ENCODE measurements at places on chromosomes 4 and X.

- DNase-seq, result no peak
Measured at GRCh38 chrX:154375156-154375504, 696 bp upstream of the FLNA start.

DNA sequence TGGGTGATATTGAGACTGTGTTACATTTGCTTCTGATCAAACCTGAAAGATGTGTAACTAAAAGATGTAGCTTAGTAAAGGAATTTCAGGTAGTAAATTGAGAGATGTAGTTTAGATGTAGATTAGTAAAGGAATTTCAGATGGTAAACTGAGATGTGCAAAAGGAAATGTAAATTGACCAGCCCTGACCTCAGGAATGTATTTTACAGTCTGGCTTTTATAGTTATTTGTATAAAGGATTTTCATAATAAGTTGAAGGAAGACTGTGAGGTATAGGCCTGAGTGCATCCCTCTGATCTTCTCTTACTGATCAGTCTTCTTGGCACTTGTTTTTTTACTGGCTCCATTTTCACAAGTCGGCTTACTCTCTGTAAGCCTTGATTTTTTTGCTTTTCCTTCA is 3.2 kb downstream of the KLHL2 start:
- no peak for DNase-seq

DNA sequence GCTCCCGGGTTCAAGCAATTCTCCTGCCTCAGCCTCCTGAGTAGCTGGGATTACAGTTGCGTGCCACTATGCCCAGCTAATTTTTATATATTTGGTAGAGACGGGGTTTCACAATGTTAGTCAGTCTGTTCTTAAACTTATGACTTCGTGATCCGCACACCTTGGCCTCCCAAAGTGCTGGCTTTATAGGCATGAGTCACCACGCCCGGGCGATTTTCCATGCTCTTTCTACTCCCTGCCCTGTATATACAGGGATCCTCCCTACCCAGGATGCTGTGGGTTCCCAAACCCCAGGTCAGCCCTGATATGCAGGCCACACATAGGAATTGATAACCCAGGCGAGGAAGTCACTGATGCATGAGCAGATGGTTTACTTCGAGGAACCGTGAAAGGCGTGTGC is 31.4 kb downstream of the SSX5 start:
- no peak for DNase-seq

DNA sequence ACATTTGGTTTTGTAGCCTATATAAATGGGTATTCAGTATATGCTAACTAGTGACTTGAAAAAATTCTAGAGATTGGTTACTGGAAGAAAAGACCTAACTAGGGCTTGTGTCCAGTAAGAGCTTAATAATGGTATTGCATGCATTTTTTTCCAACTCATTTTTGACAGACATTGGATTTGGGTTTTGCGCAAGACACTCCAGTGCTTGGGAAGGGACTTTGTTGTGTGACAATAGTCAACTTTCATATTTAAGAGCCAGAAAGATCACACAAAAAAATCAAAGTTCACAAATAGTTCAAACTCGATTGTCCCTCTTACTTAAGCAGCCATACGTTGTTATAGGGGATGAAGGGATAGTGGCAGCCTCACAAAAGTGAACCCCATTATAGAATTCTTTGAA is 1.2 kb upstream of the HSD17B11 start:
- no peak for DNase-seq

- DNase-seq, result peak; percentile 86
Measured at GRCh38 chr4:1177274-1178141, 5.1 kb upstream of the SPON2 start.

DNA sequence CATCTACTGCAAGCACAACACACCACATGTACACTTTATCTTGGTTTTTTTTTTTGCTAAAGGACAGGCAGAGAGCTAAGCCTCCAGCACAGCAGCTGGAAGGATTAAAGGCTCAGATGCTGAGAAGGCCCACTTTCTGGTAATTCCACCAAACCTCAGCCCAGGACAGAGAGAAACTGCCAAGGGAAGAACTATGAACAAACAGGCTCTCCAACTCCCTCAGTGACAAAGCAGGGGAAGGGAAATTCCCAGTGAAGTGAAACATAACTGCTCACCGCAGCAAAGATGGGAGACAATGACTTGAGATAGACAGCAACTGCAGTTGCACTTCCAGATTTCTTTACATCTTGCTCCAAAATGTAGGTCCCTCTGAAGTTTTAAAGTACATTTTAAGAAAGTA is 4.8 kb downstream of the PROM1 start:
- DNase-seq, result no peak

- no peak for DNase-seq
Measured at GRCh38 chrX:132622130-132622529, 133.3 kb upstream of the MBNL3 start.

- DNase-seq, result peak; percentile 39
Measured at GRCh38 chr4:3324093-3324815, 31.4 kb downstream of the RGS12 start.

DNA sequence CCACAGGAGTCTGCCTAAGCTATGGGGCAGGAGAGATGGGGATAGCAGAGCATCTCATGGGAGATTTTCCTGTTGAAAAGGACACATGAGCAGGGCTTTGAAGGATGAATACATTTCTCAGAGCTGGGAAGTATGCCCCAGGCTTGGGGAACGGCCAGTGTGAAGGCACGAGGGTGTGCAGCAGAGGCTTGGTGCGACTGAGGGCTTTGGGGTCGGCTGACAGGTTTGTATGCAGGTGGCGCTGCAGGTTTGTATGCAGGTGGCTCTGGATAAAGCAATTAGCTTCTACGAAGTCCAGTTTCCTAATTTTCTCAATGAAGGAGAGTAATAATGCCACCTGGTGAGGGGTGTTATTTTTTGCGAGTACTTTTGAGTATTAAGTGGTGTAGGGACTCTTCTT is 6.8 kb upstream of the KIAA0232 start:
- no peak for DNase-seq

DNA sequence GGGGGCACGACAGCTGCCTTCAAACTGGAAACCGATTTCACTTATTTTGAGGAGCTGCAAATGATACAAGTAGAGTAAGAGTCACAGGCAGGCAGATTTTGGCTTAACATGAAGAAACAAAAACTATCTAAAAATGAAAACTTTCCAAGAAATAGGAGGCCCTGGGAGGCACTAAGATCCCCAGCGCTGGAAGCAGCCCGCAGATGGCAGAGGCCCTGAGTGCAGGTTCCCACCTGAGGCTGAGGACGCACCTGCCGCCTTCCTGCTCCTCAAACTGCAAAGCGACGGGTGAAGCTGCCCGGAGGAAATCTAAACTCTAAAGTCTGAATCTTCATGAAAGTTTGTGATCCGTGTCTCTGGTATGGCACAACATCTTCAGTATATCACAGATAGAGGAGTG is 138.7 kb downstream of the AFAP1 start:
- no peak for DNase-seq

DNA sequence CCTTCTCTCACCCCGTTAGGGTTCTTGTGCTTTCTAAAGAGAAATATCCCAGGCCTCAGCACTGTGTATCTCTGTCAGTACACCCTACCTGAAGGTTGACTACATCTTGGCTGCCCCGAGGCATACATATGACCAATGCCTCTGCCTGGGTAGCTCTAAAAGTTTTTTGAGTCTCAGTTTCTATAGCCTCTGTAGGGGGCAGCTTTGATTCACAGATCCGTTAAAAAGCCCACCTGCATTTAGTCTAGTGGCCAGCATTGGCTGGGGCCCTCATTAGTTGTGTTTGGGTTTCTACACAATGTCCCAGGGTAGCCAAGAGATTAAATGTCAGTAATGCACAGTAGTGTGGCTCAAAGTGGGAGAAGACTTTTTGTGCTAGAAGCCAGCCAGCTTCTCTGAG is 151.1 kb downstream of the CFAP299 start:
- no peak for DNase-seq

DNA sequence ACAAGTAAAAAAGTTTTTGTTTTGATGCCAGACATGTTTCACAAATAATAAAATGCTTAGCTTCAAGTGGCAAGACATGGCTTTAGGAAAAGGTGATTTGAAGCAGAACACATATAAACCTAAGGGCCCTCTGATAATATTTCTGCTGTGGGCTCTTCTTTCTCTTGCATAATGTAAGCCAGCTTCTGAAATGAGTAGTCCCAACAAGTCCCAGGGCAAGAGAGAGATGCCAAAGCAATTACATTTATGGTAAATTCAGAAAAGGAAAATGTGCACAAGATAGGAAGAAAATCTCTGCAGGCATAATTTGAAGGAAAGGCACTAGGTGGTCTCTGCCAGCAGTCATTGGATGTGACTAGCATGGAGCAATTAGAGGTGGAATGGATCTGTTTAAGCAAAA is 170.8 kb upstream of the GALNT7 start:
- DNase-seq, result no peak

DNA sequence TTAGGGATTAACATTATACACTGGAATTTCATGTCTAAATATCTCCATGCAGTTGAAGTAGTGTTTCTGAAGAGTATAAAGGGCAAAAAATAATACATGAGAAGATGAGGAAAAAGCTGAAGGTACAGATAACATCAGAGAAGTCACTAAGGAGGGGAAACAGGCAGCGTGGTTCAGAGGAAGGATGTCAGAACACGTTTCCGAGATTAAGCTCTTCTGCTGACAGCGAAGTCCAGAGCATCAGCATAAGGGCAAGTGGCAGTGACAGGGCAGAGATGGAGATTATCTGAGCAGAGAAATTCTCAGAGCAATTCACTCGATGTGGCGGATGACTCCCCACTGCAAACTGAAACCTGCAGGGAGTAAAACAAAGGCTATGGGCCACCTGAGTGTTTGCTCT is 443.2 kb upstream of the FRG1 start:
- no peak for DNase-seq

- no peak for DNase-seq
Measured at GRCh38 chrX:81925812-81926211, 723.9 kb downstream of the SH3BGRL start.

GRCh38 chr4:119657111-119657611 is 28.6 kb upstream of the PDE5A start:
- DNase-seq, result no peak

GRCh38 chr4:59945277-59945676 is 1254.8 kb upstream of the ADGRL3 start:
- no peak for DNase-seq

DNA sequence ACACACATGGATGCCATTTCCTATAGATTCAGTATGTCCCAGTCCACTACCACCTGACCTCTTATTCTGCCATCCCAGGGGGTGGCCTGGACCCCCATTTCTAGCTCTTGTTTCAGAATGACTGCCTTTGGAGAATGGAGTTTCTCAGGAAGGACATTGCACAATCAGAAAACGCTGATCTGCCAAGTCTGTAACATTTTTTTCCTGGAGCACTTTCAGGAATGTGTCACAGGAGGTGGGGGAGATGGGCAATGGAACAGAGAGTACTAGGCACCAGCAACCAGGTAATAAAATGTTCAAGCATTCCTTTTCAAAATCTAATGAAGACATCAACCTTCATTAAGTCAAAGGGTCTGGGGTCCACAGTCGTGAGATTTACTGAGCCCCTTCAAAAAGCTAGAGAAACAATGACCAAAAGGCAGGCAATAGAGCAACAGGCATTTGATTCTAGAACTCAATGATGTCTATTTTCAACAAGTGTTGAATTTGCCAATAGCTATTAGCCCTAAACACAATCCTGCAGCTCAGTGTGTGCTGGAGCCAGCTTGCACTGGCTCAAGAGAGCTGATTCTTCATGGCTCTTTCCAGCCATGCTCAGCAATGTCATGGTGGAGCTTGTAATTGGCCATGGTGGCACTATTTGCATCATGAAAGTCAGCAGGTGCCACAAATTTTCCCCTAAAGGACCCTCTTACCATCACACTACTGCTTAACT is 87.1 kb downstream of the KDR start:
- no peak for DNase-seq

- DNase-seq, result no peak
Measured at GRCh38 chr4:22003878-22004277, 55.3 kb upstream of the KCNIP4 start.

- no peak for DNase-seq
Measured at GRCh38 chrX:83819304-83819703, 41.6 kb upstream of the CYLC1 start.

DNA sequence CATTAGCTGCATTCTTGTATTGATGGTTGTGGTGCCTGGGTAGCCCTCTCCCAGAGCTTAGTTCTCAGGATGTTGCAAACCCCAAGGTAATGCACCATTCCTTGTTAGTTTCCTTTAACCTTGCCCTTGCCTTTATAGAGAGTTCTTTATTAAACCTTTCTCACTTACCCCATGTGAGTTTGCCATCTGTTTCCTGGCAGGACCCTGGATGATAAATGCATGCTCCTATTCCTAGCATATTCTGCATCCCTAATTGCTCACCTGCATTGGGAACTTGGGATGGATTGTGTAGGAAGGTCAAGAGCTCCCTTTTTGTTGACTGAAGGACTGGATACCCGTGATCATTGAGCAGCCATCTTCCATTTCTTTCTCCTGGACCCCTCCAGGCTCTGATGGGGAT is 59.9 kb upstream of the AP1S2 start:
- no peak for DNase-seq

- peak; percentile 81 for DNase-seq
Measured at GRCh38 chrX:57286507-57287251, at the start of gene FAAH2. TSS of gene FAAH2 (plus strand) at chrX:57286706. CDS start at chrX:57286826, 120 bp downstream.

DNA sequence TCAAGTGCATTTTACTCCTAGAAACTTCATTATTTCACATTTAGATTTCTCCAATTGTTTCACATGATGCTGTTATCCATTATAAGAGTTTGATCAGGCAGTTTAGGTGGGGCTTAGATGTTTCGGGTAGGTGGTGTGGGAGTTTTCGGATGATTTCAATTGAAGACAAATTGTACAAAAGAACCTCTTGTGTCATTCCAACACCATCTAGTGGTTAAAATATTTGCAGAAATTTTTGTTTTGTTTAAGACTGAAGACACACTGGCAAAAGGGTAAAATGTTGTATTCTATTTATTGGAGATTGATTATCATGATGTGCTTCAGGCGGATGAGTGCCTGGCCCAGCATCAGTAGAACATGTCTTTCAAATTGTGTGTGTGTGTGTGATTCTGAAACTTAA is 212.7 kb downstream of the SH3BGRL start:
- no peak for DNase-seq

GRCh38 chr4:130850019-130850524 is 1754.1 kb downstream of the C4orf33 start:
- DNase-seq, result no peak

DNA sequence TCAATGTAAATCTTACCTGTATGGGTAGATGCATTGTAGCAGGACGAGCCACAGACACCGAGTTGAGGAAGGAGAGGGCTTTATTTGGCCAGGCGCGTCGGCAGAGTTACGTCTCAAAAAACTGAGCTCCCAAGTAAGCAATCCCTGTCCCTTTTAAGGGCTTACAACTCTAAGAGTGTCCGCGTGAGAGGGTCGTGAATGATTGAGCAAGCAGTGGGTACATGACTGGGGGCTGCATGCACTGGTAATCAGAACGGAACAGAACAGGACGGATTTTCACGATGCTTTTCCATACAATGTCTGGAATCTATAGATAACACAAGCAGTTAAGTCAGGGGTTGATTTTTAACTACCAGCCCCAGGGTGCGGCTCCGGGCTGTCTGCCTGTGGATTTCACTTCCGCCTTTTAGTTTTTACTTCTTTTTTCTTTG is 524.9 kb upstream of the HTR2C start:
- DNase-seq, result no peak

- no peak for DNase-seq
Measured at GRCh38 chr4:111334361-111334760, 711.5 kb upstream of the PITX2 start.

- no peak for DNase-seq
Measured at GRCh38 chr4:75513526-75514130, 575 bp downstream of the RCHY1 start.

Measured in left lobe of liver (tissue), 2 donors.